ENCODE measurements at places on chromosomes 11 and 22. TPM values are rescaled to one million over a fixed set of nuclear protein-coding genes. Genes with fewer than 3 reads are reported as not detected.

DNA sequence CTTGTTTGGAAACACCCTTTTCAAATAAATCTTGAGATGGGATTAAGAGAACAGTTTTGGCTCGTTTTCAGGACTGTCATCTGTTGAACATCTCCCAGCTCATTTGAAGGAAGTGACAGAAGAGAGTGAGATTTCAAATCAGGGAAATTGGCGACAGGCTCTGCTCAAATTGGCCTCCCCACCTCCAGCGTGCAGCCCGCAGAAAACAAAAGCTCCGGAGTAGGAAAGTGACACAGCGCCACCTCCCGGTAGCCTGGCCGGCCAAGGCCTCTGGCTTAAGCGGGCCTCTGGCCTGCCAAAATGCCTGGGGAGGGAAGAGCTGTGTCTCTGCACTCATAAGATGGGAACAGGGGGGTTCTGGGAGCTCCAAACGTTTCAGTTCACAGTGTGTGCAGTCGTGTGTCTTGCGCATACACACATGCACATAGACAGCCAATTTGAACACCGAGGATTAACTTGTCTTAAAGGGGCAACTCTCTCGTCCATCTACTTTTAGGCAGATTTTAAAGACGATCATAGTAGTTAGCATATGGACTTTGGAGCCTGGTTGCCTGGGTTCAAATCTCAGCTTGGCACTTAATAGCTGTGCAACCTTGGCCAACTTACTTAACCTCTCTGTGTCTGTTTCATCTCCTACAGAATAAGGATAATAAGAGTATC, 132.7 kb upstream of the RCN1 start:
- DNase-seq = peak; percentile 43

DNA sequence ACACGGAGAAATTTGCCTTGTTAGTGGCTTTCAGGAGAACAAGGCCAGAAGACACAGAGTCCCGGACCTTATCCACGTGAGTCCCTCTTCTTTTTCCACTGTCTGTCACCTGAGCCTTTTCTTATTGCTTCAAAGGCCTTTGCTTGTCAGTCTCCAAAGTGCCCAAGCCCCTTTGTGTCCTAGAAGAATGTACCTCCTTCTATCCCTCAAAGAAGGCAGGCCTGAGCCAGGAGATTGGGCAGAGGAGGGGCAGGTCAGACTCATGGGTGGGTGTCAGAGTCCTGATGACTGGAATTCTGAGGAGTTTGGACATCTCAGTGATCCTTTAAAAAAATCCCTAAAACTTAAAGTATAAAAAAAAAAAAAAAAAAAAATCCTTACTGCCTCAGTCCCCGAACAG, 299.6 kb upstream of the NCAM1 start:
- no peak for DNase-seq

- DNase-seq = no peak
These were observed 5.4 kb downstream of the SPINDOC start for GRCh38 chr11:63818609-63819008.

TMPRSS5 gene
- not detected for total RNA-seq

SYT13 gene
- not detected for total RNA-seq

GRCh38 chr22:40853333-40853732, 3.1 kb downstream of the ST13 start:
- DNase-seq = no peak

KCNJ11 gene
- 0.12 TPM for total RNA-seq

DNA sequence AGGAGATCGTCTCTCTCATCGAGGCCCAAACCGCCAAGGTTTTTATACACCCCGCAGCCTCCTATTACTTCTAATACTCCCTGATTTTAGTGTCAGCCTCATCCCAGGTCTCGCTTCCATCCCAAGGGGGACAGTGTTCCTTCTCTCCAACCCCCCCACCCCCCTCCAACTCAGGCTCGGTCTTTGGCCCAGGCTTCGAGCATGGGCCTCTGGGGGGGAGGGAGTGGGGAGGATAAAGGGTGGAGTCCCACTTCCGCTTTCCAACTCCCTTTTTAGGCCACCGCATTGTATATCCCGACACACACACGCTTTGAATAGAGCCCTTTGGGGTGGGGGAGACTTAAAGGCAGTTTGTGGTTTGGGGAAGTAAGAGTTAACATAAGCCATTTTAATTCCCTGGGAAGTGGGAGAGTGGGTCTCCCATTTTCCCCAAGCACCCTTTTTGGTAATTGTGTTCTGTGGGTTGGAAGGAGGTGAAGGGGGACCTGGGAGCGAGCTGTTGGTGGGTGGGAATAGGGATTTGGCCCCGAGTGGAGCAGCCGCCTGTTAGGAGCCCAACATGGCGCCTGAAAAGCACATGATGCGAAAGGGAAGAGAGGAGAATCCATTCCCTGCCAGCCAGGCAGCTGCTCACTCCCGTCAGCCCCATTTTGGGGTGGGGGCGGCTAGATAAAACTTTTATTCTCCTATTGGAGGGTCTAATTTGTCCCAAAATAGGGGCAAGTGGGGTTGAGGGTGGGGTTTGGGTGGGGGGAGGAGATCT, 844 bp downstream of the PCF11 start:
- DNase-seq = peak; percentile 54

DNA sequence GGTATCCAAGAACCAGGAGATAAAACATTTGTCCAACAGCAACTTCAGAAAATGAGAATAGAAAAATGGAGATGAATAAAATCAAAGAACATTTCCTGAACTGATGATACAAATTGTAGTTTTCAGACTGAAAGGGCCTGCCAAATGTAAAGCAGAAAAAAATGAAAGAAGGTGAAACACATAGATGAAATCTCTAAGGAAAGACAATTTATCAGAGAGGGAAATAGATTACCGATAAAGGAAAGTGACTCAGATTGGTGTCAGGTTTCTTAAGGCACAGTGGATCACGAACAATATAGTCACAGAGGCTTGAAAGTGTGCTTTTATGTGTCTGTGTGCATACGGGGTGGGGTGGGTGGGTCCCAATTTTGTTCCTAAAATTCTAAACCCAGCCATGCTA, 4.1 kb upstream of the STT3A start:
- no peak for DNase-seq

GRCh38 chr22:20948450-20948849, 18.6 kb upstream of the AIFM3 start:
- no peak for DNase-seq

DNA sequence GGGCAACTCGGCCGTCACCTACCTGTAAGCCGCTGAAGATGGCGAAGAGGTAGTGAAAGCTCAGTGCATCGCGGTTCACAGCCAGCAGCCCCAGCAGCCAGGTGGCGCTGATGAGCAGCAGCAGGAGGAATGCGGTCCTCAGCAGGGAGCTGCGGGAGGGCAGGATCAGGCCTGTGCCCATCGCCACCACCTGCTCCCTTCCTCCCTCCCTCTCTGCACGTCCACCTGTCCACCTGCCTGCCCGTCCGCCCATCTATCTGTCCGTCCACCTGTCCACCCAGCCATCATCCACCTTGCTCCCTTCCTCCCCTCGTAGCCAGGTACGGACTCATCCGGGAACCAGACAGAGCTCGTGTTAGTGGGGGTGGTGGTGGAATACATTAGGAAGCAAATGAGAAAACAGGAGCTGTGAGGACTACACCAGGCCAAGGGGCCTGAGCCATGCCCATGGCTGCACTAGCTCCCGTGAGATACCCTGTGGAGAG, 32.2 kb downstream of the TRMU start:
- peak; percentile 49 for DNase-seq

DNA sequence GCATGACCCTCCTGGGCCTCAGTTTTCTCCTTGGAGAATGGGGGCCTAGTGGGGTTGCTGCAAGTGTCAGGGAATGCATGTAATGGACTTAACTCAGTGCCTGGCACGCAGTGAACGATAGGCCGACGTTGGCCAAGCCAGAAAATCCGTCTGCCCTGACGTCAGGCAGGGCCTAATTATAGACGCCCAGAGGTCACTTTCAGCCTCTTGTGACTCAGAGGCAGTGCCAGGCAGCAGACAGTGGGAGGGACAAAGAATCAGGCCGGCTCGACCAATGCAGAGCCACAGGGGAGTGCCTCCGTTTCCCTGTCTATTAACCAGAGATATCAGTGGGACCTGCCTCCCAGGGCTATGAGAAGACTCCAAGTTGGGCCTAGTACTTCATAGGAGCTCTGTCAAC, 115.0 kb downstream of the MN1 start:
- peak; percentile 51 for DNase-seq

GRCh38 chr11:28679795-28680468, 571.7 kb downstream of the METTL15 start:
- peak; percentile 71 for DNase-seq

CNGA4 gene
- not detected for total RNA-seq

HPS4 gene
- 14.4 TPM for total RNA-seq

CD3G gene
- not detected for total RNA-seq

DNA sequence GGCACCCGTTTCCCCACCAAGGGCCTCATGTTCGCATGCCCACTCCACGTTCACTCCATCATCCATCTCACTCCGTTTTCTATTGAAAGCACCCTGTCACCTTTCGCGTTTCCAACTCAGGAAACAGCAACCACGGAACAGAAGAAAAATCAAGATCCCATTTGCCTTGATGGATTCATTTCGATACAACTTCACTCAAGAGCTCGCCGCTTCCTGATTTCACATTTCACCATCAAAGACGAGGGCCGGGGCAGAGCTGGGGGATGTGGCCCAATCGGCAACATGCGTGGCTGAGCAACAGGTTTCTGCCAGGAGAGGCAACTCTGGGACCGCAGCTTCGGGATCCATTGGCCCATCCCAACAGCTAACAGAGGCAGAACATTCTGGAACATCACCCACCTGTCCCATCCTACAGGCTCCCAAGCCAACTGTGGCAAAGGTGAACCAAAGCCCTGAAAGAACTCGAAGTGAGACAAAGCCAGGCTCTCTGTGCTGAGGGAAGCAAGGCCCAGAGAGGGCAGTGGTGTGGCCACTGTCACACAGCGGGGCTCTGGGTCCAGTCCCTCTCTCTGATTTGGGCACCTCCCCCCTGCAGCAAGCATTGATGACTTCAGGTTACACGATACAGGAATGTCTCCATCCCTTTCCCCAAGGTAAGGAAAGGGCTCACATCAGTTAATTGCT, 36.2 kb upstream of the CD5 start:
- DNase-seq = no peak

DNA sequence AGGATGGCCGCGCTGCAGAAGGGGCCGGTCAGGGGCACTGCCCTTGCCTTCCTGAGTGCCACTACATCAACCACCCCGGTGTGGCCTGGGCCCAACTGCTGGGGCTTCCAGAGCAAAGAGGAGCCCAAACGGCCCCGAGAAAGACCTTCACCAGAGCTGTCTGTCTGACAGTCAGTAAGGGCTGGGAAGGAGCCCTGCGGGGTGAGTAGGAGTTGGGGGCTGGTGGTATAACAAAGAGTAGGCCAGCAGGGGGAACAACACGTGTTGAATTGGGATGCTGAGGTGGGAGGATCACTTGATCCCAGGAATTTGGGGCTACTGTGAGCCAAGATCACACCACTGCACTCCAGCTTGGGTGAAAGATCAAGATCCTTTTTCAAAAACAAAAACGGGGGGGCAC, 3.9 kb downstream of the GSTT4 start:
- no peak for DNase-seq

DLG2 gene
- 1.7 TPM for total RNA-seq

GRCh38 chr11:121372671-121373429, 79.3 kb upstream of the SORL1 start:
- DNase-seq = no peak

GRCh38 chr11:13169709-13170108, 107.9 kb upstream of the BMAL1 start:
- peak; percentile 93 for DNase-seq

DNA sequence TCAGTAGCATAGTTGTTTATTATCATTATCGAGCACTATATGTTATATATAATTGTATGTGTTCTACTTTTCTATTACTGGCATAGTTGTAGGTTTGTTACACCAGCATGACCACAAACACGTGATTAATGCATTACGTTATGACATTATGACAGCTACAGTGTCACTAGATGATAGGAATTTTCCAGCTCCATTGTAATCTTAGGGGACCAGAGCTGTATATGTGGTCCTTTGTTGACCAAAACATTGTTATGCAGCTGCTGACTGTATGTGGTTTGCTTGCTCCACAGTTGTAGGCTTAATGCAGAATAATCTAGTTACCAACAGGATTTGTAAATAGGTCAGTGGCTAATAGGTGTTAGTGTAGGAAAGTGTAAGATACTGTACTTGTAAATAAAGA, 66.1 kb downstream of the HSD17B12 start:
- DNase-seq = no peak

MMP8 gene
- not detected for total RNA-seq

DNA sequence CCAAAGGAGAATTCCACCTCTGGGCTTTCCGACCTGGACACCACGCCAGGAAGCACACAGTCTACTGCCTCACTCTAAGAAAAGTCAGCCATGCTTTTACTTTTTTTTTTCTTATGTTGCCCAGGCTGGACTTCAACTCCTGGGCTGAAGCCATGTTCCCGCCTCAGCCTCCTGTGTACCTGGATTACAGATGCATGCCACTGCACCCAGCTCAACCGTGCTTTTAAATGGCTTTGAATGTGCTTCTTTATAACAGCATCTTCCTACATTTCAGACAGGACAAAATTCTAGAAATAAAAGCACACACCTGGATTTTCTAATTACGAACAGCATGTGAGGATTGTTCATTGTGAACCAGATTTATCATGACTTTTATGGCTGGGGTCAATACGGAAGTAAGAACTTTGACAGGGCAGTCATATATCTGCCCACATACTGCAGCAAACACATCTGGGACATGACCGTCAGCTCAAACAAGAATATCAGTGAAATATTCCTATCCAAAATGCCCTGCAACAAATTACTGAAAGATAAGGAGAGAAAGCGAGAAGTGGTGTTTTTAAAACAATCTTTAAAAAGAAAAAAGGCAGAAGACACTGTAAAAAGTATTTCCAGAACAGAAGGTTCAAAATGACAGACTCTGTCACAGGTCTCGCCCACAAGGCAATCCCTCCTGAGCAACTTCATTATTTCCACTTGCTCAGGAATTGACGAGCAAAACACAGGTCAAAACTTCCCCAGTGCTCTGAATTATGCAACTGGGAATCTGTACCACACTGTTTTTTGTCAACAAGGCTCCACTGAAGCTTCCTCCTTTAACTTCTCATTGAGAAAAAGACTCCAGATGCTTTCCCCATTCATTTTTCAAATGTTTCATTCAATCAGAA, 42.1 kb downstream of the PACSIN2 start:
- DNase-seq = no peak

ATXN10 gene
- total RNA-seq = 111 TPM

- peak; percentile 41 for DNase-seq
These were observed 19.2 kb upstream of the OR56A3 start for GRCh38 chr11:5922749-5923426.

DNA sequence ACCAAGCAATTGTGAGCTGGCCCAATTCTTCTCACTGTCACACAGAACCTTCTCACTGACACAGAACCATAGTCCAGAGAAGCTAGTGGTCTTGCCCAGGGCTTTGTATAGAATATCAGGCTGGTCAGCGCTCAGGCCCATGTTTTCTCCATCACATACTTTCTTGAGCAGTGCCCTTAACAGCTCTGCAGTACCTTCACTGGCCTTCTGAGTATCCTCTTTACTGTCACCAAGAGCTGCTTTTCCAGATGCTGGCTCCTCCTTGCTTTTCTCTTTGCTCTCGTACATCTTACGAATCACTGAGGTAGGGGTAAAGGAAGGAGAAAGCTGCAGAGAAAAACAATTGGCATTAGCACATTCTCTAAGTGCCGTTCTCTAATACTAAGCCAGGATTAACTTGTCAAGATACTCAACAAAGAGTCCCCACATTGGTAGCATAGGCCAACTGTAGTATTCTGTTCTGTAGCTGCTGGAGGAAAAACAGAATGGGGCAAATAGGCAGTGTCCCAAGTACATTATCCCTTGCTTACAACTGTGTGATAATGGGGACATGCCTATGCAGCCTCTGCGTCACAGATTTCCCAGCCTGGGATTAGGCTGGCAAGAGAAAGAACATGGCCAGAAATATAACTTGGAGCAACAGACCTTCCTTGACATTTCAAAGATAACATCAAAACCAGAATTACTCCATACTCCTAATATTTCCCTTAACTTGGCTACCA, 43.5 kb downstream of the DRG1 start:
- DNase-seq = no peak
